NCI-H1092 treated with DMSO at 0.1 percent for 48 hours (cell line): ENCODE measurements at places on chromosomes 6 and 20.
A peak's percentile ranks its signal among the peaks of the same experiment; 100 is the strongest.

DNA sequence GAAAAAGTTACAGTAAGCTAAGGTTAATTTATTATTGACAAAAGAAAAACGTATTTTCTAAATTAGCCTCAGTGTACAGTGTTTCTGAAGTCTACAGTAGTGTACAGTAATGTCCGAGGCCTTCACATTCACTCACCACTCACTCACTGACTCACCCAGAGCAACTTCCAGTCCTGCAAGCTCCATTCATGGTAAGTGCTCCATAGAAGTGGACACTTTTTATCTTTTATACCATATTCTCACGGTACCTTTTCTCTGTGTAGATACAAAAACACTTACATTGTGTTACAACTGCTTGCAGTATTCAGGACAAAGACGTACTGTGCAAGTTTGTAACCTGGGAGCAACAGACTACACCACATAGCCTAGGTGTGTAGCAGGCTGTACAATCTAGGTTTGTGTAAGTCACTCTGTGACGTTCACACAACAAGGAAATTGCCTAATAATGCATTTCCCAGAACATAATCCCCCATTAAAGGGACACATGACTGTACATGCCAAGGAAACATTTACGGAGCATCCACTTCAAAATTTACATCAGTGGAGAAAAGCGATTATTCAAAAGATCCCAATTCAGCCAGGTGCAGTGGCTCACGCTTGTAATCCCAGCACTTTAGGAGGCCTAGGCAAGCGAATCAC is 133.4 kb downstream of the BANF2 start:
- no peak for DNase-seq

DNA sequence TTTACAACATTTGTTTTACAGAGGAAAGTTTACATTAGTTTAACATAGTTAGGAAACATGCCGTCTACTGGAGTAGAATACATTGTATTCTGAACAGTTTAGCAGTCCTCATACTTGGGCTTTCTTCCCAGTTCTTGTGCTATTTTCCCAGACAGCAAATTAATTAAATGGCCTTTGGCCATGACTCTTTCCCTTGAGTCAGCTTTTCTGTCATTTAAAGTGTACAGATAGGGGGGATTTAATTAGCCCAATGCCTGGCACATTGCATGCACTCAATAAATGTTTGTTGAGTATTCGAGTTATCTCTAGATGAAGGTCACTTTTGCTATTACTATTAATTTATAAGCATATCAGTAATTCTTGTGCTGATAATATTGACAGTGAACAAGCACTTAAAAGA is 1.6 kb downstream of the TMEM244 start:
- DNase-seq: no peak

DNA sequence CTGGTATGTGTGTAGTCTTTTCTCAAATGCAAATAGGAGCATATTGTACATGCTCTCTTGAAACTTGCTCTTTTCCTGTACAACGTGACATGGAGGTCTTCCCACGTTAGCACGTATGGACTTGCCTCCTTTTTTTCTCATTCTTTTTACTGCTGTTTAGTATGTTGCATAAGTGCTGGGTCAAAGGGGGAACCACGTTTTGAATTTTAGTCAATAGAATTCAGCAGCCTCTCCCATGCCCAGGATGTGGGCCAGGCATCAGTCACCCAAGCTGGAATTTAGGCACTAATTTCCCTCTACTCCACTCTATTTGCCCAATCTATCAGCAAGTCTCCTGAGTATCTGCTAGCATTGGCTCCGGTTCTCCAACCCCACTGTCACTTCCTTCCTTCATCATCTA is 41.5 kb upstream of the RNF24 start:
- DNase-seq: no peak

DNA sequence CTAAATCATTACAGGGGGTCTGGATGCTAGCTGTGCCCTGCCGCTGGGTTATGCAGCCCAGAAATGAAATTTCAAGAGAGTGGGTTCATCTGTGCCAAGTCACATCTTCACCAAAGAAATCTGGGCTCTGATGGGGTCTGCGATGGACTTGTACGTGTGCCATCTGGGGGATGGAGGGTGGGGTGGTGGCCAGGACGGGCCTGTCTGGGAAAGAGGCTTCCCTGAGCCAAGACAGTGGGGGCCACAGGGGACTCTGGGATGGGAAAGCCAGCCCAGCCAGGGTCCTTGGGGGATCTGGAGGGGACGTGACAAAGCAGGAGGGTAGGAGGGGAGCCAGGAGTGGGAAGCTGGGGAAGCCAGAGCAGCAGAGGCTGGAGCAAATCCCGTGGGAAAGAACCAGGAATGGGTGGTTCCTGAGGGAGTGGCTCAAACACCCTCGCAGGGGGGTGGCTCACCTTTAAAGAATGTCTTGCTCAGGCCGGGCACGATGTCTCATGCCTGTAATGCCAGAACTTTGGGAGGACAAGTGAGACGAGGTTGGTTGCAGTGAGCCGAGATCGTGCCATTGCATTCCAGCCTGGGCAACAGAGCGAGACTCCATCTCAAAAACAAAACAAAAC is 36.3 kb upstream of the SULF2 start:
- no peak for DNase-seq

- peak; percentile 7 for DNase-seq
Observed at GRCh38 chr6:62285612-62286469, at the start of gene KHDRBS2. KHDRBS2 (minus strand) TSS chr6:62286225.

DNA sequence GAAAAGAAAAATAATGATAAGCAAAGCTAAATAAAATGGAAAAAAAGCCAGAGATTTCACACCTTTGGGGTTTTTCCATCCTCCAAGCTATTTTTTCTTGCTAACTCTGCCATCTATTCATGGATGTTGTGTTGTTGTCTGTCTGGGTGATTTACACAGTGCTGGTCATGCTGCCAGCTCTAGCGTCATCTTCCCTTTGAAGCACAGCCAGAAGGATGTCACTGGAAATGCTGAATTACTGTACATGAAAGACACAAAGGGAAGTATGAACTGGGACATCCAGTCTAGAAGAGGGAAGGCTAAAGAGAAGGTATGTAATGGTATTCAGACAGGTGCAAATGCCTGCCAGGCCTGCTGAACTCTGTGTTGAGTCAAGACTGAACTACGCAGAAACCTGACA is 241.9 kb upstream of the STXBP5 start:
- no peak for DNase-seq

DNA sequence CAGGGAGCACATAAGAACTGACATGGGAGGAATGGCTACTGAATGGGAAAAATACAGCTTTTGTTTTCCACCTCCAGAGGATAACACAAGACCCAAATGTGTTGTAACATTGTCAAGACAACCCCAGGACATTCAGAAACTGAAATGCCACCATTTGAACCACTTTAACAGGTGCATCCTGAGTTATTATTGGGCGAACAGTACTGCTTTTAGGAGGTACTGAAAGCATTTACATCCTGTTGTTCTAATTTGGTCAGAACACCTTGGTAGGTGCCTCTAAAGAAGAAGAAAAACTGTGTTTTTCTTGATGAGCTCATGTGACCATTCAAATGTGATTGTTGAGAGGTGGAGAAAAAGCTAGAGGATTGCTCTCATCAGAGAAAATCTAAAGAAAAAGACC is 6.4 kb upstream of the TXNDC5 start:
- DNase-seq: no peak

DNA sequence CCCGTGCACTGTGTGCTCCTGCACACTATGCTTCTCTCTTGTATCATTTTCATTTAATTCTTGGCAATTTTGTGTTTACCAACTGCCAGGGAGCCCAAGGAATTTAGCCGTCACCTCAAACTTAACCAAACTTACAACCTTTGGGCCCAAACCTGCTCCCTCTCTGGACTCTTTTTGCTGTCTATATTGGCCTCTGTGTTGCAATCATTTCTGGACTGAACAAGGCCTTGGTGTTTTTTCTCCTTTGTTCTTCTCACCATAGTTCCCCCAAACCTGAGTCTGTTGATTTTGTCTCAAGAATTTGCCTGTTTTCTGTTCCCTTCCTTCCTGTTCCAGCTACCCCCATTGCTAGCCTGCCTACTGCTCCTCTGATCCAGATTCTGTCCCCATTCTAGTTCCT is 19.2 kb downstream of the DCBLD1 start:
- no peak for DNase-seq

GRCh38 chr20:64077541-64077875 is 1.8 kb downstream of the RGS19 start:
- no peak for DNase-seq

DNA sequence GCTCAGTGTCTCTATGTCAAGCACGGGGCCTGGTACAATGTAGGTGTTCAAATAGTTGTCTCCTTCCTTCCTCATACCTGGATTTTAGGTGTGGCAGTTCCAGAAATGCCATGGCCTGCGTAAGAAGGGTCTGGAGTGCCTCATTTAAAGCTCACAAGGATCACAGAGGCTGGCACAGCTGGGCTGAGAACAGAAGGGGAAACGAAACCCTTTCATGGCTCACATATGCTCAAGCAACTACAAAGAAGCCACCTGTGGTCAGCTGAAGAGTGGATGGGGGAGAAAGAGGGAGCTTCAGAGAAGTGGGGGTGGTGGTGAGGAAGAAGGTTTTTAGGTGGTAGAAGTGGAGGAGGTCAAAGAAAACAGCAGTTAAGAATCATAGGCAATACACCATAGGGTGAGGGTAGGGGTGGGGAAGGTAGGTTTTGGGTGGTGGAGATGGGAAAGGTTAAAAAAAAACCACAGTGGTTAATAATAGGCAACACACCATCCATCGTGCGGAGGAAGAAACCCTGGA is 17.0 kb upstream of the TOP1 start:
- no peak for DNase-seq
